Placental pericyte (primary cell): ENCODE measurements at places on chromosomes 16 and 17. TPM values are rescaled to one million over a fixed set of nuclear protein-coding genes. Genes with fewer than 3 reads are reported as not detected.

The PPM1E gene
- total RNA-seq = under 0.01 and 0.22 TPM in 2 replicates

The SOCS3 gene
- 38.3 and 66.0 TPM in 2 replicates for total RNA-seq

The KRT31 gene
- total RNA-seq = not detected in 2 replicates

The LHX1 gene
- total RNA-seq = not detected in 2 replicates

The GJD3 gene
- 0.44 and 3.9 TPM in 2 replicates for total RNA-seq

The MYL11 gene
- not detected in 2 replicates for total RNA-seq
